ENCODE measurements at places on chromosomes 3 and 15.

- peaks cover 60% of the 10 kb centered on the region for H3K27me3 ChIP-seq
- H3K4me1 ChIP-seq = peaks cover 11% of the 10 kb centered on the region
- DNase-seq = no peak
- H3K27ac ChIP-seq = no peak overlapping the region
These were observed 134.7 kb downstream of the TPRA1 start for GRCh38 chr3:127455541-127456450.

GRCh38 chr3:15633766-15634598 is 32.4 kb downstream of the BTD start:
- peak; percentile 66 for DNase-seq
- no peaks in the 10 kb centered on the region for H3K27me3 ChIP-seq
- H3K36me3 ChIP-seq = no peaks in the 10 kb centered on the region
- peak overlapping the region; percentile 95 for H3K27ac ChIP-seq
- H3K4me1 ChIP-seq = peaks cover 91% of the 10 kb centered on the region

DNA sequence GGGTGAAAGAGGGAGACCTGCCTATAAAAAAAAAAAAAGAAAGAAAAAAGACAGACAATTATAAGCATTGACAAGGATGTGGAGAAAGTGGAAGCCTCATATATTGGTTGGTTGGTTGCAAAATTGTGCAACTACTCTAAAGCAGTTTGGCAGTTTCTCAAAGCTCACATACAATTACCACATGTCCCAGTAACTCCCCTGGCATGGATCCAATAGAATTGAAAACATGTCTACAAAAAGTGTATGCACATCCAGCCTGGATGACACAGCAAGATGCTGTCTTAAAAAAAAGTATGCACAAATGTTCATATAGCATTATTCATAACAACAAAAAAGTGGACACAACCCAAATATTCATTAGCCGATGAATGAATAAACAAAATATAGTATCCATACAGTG is 19.5 kb downstream of the SETMAR start:
- no peak for DNase-seq
- H3K27me3 ChIP-seq = no peaks in the 10 kb centered on the region
- no peaks in the 10 kb centered on the region for H3K36me3 ChIP-seq

GRCh38 chr3:157275832-157276231 is 115.9 kb upstream of the CCNL1 start:
- H3K27ac ChIP-seq = no peak overlapping the region
- H3K4me3 ChIP-seq = no peak overlapping the region
- H3K4me1 ChIP-seq = no peaks in the 10 kb centered on the region
- H3K27me3 ChIP-seq = no peaks in the 10 kb centered on the region
- no peaks in the 10 kb centered on the region for H3K36me3 ChIP-seq

DNA sequence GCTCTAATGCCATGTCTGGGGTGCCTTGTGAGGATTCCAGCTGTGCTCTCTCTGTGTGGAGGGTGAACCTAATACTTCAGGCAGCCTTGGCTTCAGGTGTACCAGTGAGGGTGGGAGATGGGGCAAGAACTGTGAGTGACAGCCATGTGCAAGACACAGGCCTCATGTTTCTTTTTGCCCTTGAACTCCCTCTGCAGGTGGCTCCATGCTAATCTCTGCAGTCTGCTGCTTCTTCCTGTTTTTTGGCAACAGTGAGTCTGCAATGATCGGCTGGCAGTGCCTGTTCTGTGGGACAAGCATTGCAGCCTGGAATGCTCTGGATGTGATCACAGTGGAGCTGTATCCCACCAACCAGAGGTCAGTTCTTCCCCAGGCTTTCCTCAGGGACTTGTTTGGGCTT is 189.3 kb downstream of the SV2B start:
- no peaks in the 10 kb centered on the region for H3K36me3 ChIP-seq
- no peak overlapping the region for H3K27ac ChIP-seq
- no peaks in the 10 kb centered on the region for H3K4me1 ChIP-seq
- no peak for DNase-seq

GRCh38 chr3:51275111-51275805 is 109.8 kb upstream of the MANF start:
- no peaks in the 10 kb centered on the region for H3K36me3 ChIP-seq
- no peaks in the 10 kb centered on the region for H3K27me3 ChIP-seq
- no peaks in the 10 kb centered on the region for H3K4me1 ChIP-seq

DNA sequence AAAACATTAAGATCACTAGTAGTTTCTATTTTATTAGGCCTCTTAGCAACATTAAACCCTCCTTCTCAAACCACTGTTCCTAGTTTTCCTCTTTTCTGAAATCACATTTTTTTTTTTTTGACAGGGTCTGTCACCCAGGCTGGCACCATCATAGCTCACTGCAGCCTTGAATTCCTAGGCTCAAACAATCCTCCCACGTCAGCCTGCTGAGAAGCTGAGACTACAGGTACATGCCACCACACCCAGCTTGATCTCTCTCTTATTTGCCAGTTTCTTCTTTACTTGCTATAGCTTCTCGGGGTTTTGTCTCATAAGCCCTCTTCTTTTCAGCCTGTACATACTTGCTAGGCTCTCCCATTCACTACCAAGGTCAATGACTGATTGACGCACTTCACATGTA is 28.0 kb downstream of the SENP8 start:
- DNase-seq = no peak
- no peaks in the 10 kb centered on the region for H3K36me3 ChIP-seq
- H3K27ac ChIP-seq = no peak overlapping the region
- H3K4me3 ChIP-seq = no peak overlapping the region
- H3K27me3 ChIP-seq = no peaks in the 10 kb centered on the region
- no peaks in the 10 kb centered on the region for H3K4me1 ChIP-seq

GRCh38 chr15:38517312-38517975 is 47.2 kb downstream of the RASGRP1 start:
- H3K27me3 ChIP-seq = no peaks in the 10 kb centered on the region
- H3K4me1 ChIP-seq = no peaks in the 10 kb centered on the region
- DNase-seq = no peak
- H3K36me3 ChIP-seq = no peaks in the 10 kb centered on the region
- H3K4me3 ChIP-seq = no peak overlapping the region

GRCh38 chr3:141388395-141388794 is 20.1 kb downstream of the ZBTB38 start:
- H3K27ac ChIP-seq = no peak overlapping the region
- H3K27me3 ChIP-seq = no peaks in the 10 kb centered on the region
- no peak overlapping the region for H3K4me3 ChIP-seq
- H3K4me1 ChIP-seq = peaks cover 8% of the 10 kb centered on the region
- no peak for DNase-seq
- no peaks in the 10 kb centered on the region for H3K36me3 ChIP-seq

DNA sequence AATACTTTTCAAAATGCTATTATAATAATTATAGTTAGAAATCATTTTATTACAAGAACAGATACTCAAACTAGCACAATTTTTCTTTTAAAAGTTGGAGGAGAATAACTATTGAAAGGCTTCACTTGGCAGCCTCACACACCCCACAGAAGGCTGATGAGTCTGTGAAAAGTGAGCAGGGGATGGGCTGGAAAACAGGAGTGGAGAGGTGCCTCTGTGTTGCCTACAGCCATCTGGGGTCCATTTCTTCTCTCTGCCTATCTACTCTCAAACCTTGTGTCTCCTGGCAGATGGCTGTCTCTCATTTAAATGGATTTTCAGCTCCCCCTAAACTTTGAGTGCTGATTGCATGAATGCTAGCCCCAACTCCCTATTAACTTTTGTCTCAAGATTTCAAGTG is 230.8 kb downstream of the CLSTN2 start:
- no peak overlapping the region for H3K4me3 ChIP-seq
- H3K36me3 ChIP-seq = no peaks in the 10 kb centered on the region
- DNase-seq = no peak
- H3K27ac ChIP-seq = no peak overlapping the region

- no peaks in the 10 kb centered on the region for H3K36me3 ChIP-seq
- H3K27me3 ChIP-seq = peaks cover 51% of the 10 kb centered on the region
- H3K4me1 ChIP-seq = no peaks in the 10 kb centered on the region
- DNase-seq = no peak
These were observed 88.5 kb downstream of the MINAR1 start for GRCh38 chr15:79520654-79521053.

GRCh38 chr15:92930776-92931175 is 30.7 kb downstream of the CHD2 start:
- no peaks in the 10 kb centered on the region for H3K27me3 ChIP-seq
- H3K27ac ChIP-seq = peak overlapping the region; percentile 8
- no peaks in the 10 kb centered on the region for H3K4me1 ChIP-seq
- H3K4me3 ChIP-seq = no peak overlapping the region
- peak; percentile 25 for DNase-seq

DNA sequence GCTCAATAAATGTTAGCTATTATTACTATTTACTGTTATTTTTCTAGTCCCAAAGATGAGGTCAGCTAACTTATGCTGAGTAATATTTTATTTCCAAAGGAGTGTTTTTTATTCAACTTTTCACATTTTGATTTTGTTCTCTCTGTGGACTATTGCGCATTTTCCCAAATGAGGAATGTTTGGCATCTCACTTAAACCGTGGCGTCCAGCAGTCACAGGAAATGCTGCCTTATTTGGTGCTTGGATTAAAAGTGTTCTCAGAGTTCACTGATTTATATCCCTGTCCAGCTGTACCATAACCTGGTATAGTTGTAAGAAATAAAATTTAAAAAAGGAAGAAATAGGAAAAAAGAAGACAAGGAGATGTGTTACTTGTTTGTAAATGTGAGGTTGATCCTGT is 166.8 kb downstream of the THSD4 start:
- H3K27ac ChIP-seq = 0 out of 2 replicates have a peak overlapping the region, but pooled peaks have one; percentile 99
- no peaks in the 10 kb centered on the region for H3K27me3 ChIP-seq
- H3K36me3 ChIP-seq = no peaks in the 10 kb centered on the region
- no peak for DNase-seq
- H3K4me1 ChIP-seq = peaks cover 46% of the 10 kb centered on the region
- H3K4me3 ChIP-seq = no peak overlapping the region

- DNase-seq = no peak
- no peak overlapping the region for H3K4me3 ChIP-seq
- H3K27ac ChIP-seq = no peak overlapping the region
- H3K27me3 ChIP-seq = no peaks in the 10 kb centered on the region
These were observed 27.2 kb downstream of the CRTAP start for GRCh38 chr3:33141006-33141405.

GRCh38 chr3:178699364-178699763 is 163.1 kb downstream of the KCNMB2 start:
- no peak for DNase-seq
- H3K27me3 ChIP-seq = no peaks in the 10 kb centered on the region
- H3K4me1 ChIP-seq = no peaks in the 10 kb centered on the region
- no peak overlapping the region for H3K4me3 ChIP-seq
- no peak overlapping the region for H3K27ac ChIP-seq
- no peaks in the 10 kb centered on the region for H3K36me3 ChIP-seq

DNA sequence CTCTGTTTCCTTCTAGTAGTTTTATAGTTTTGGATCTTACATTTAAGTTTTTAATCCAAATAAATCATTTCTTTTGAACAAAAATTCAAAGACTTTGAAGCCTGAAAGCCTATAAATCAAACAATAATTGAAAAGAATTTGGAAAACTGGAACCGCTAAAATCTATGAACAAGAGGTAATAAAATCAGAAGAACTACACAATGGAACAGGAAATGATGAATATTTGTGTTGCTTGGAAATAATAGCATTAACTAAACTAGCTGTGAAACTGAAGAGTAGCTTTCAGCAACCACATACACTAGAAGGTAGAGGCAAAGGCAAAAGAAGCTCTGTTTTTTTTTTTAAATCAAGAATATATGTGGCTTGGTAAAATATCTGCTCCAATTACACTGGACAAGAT is 147.9 kb upstream of the ABI3BP start:
- DNase-seq = no peak
- no peak overlapping the region for H3K27ac ChIP-seq
- H3K4me3 ChIP-seq = no peak overlapping the region

GRCh38 chr3:99315896-99316295 is 322.5 kb upstream of the COL8A1 start:
- H3K4me3 ChIP-seq = no peak overlapping the region
- no peaks in the 10 kb centered on the region for H3K27me3 ChIP-seq
- no peak for DNase-seq

DNA sequence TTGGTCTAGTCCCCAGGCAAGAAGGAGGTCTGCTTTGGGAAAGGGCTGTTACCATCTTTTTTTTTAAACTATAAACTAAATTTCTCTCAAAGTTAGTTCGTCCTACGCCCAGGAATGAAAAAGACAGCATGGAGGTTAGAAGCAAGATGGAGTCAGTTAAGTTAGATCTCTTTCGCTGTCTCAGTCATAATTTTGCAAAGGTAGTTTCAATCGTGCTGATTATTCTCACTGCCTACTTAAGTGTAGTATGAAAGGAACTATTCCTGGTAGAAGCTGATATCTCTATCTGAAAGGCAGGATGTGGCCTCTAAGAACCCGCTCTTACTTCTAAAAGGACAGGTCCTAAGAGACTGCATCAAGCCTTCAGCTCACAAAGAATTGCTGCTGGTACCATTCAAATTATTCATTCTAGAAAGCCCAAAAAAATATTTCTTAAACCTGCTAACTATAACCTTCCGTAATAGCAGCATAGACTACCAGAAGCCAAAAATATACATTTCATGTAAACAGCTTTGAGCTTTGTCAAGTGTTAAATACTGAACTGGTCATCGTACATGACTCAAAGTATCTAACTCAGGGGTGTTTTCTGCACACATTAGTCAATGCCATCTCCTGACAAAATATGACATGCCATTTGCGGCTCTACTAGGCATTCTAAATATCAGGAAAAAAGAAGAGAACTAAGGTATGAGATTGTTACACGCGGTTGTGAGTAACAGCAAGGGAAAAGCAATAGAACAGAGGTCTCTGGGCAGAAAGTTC is 96.0 kb upstream of the CCDC80 start:
- H3K36me3 ChIP-seq = no peaks in the 10 kb centered on the region
- no peak for DNase-seq
- H3K27ac ChIP-seq = no peak overlapping the region
- H3K4me1 ChIP-seq = peaks cover 48% of the 10 kb centered on the region
- no peak overlapping the region for H3K4me3 ChIP-seq
- H3K27me3 ChIP-seq = no peaks in the 10 kb centered on the region

DNA sequence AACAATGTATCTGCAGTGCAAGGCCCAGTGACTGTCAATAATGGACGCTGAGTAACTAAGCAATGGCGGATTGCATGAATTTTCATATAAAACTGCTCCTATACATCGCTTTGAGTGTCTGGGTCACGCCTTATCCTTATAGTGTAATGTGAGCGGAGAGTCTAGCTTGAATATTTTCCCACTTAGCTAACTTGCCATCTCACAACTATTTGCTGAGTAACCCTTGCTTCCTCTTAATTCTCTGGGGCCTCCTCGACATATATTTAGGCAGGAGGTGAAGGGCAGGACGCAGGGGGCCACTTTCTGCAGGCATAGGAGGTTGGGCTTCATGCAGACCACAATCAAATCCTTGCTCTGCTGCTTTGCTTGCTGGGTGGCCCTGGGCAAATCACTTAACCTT is 24.0 kb downstream of the ST8SIA2 start:
- H3K4me3 ChIP-seq = no peak overlapping the region
- H3K27ac ChIP-seq = no peak overlapping the region
- DNase-seq = no peak
- no peaks in the 10 kb centered on the region for H3K4me1 ChIP-seq

DNA sequence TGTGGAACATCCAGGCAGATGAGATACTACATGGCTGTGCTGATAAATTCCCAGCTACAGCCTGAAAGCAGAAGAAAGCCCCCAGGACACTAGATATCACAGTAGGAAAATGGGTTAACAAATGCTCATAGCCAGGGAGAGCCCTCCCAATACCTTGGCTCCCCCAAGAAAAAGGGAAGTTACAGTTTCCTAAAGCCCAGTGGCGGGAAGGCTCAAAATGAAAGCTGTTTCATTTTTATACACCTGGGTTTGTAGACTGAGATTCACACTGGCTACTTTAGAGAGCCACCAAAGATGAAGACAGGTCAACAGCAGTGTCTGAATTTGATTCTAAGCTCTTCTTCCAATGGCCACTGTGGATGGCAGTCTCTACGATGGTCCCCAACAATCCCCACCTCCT is 55.0 kb upstream of the TOPAZ1 start:
- H3K27me3 ChIP-seq = no peaks in the 10 kb centered on the region
- H3K27ac ChIP-seq = no peak overlapping the region
- no peak overlapping the region for H3K4me3 ChIP-seq
- H3K36me3 ChIP-seq = no peaks in the 10 kb centered on the region
